ENCODE measurements at places on chromosomes 13 and 19.

- DNase-seq = no peak
These were observed 104.9 kb downstream of the HSPH1 start for GRCh38 chr13:31056644-31057271.

DNA sequence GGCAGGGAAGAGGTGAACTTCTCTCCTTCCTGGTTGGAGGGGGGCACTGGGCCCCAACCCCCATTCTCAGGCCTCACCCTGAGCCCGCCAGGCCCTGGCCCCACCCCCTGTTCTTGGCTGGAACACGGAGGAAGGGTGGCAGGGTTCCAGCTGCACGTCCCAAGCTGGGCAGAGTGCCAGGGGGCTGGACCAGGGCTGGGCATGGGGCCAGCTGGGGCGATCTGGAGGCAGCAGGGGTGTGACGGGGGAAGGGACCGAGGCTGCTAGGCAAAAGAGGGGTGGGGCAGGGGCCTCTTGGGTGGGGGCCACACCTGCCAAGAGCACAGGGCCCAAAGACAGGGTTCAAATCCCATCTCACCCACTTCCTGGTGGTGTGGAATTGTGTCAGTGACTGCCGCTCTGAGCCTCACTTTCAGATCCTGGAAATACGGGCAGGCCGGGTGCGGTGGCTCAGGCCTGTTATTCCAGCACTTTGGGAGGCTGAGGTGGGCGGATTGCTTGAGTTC, 2.2 kb downstream of the HIF3A start:
- DNase-seq = peak; percentile 80

DNA sequence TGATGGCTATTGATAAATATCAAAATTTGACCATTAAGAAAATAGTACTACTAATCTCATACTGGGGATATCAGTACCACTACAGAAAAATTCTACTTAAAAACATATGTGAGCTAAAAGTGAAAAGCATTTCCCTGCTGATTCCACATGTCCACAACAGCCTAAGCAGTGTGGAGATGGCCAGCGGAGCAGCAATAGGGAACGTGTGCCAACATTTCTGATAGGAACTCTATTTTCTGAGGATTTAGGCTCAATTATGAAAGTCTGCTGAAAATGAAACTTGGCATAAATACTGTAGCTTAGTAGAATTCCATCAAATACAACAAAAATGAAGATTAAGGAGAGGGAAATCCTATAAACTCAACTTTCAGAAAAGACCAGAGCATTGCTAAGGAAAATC, 311.6 kb downstream of the ENOX1 start:
- no peak for DNase-seq

- no peak for DNase-seq
These were observed 843 bp downstream of the MEX3D start for GRCh38 chr19:1567116-1567847.

GRCh38 chr13:93318534-93319254, 92.1 kb downstream of the GPC6 start:
- no peak for DNase-seq

DNA sequence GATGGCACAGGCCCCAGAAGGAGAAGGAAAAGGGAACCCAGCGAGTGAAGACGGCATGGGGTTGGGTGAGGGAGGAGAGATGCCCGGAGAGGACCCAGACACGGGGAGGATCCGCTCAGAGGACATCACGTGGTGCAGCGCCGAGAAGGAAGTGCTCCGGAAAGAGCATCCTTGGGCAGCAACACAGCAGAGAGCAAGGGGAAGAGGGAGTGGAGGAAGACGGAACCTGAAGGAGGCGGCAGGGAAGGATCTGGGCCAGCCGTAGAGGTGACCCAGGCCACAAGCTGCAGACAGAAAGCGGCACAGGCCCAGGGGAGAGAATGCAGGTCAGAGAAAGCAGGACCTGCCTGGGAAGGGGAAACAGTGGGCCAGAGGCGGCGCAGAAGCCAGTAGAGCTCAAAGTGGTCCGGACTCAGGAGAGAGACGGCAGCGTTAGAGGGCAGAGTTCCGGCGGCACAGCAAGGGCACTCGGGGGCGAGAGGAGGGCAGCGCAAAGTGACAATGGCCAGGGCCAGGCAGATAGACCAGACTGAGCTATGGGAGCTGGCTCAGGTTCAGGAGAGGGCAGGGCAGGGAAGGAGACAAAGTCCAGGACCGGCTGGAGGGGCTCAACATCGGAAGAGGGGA, 1.1 kb downstream of the PPP1R12C start:
- no peak for DNase-seq

DNA sequence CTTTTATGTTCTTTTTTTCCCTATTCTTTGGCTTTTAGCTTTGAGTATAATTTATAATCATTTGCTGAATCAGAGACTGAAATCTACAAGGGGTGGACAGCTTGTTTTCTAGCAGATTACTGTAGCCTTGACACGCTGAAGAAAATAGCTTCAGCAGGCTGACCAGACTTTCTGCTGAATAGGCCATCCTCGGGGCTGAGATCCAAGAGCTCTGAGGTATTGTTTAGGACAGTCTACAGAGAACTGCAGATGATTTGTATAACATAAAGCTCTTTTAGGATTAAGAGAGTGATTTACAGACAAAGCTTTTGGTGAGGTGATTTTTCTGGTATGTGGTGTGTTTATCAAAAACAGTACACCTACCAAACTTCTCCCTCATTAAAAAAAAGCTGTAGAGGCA, 16.8 kb downstream of the POLR1D start:
- no peak for DNase-seq

DNA sequence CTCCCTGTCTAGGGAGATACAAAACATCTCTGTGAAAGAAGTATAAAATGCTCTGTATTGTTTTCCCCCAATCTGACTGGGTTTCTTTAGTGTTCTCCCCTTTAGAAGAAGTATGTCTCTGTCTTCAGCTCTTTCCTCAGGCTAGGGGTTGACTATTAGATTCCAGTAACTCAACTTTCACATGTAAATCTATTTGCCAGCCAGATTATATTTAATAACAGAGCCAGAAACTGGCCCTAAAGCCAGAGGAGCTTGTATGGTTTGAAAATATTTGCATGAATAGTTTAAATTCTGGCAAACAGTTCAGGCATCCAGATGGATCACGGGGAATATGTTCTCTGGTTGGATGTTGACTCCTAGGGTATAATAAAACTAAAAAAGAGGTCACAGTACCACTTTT, 22.3 kb upstream of the CYSLTR2 start:
- DNase-seq = no peak

GRCh38 chr19:36009220-36009619, 607 bp upstream of the SYNE4 start:
- DNase-seq = no peak

DNA sequence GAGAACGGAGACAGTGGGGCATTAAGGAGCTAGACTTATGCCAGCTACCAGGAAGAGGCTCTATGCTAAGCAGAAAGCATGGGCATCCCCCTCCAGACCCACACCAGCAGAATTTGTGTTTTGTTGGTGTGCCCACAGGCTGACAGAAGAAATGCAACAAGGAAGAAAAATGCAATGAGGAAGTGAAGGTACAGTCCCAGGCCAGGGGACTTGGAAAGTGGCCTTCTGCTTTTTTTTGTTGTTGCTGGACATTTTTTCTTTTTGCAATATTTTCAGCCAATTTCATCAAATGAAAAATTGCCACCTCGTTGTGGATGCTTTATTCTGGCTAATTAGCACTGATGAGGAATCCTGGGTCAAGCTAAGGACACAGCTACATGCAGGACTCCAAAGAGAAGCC, 167.7 kb downstream of the TSHZ3 start:
- DNase-seq = no peak
